ENCODE measurements at places on chromosomes 6 and 20.

- DNase-seq: no peak
Observed at GRCh38 chr6:34098045-34098936, 47.6 kb downstream of the GRM4 start.

DNA sequence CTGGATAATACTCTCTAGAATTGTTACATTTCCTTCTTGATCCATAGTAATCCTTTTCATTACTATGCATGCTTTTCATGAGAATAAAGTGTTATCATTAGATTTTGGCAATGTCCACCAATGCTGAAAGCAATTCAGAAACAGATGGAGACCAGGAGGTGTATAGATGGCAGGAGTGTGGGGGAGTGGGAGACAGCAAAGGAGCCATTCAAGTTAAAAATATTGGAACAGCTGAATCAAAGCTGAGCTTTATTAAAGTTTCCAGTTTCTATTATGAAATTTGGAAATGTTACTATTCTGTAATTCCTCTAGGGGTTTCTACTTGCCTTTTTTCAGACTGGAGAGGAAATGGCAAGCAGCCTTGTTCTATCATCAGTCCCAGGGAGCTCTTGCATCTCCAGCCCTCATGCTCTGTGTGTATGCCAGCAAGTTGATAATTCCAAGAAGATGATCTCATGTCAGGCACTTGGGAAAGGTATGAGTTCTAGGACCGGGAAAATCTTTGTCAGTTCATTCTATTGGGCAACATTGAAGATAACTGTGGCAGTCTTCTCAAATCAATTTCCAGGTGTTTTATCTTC is 228.0 kb downstream of the CD109 start:
- no peak for DNase-seq

- no peak for DNase-seq
Observed at GRCh38 chr20:13681248-13682125, 42.8 kb upstream of the TASP1 start.

DNA sequence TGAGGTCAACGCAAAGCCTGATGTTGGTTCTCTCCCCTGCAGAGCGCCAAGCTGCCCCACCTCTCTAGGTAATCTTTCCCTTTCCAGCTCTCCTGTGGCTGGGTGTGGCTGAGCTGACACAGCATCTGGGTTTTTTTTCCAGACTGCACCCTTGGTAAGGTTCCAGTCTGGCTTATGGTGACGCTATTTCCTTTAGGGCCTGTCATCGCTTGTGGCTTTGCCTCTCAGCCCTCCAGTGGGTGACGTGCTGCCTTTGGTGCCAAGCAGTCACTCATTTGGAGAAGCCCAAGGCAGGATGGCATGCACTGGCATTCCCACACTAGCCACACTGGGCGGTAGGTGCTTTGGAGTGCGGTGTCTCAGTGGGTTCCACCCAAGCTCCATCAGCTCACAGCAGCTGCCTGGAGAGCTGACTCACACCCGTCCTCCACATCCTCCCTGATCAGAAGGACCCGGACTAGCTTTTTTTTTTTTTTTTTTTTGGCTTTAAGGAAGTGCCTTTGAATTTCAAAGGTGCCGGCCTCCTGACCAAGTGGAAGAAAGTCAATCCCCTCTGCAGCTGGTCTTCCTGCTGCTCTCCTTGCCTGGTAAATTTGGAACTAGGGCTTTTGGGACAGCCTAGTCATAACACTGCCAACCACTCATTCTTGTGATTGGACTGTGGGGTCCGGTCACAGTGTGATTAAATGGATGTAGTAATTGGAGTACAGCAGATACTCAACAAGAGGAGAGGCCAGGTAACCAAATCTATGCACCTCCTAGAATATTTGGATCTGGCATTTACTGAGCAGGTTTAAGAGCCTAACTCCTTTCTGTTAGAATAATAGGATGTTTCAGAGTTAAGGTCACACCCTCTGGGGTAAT is 153.6 kb downstream of the CD83 start:
- no peak for DNase-seq

DNA sequence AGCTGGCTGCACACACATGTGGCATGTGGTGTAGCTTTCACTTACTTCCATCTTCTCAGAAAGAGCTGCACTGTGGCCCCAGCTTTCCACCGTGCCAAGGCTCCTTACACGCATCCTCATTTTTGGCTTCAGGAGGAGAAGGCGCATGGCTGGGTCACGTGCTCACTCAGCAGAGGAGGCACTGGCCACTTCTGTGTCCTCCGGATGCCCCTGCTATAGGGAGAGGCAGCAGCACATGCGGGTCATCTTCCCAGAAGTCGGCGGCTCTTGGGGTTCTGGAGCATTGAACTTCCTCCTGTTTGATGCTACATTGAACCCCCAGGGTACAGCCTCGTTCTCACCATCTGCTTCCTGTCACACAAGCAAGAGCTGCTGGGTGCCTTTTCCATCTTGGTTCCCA is 111.3 kb downstream of the FAM120B start:
- no peak for DNase-seq

GRCh38 chr6:4760773-4761172 is 15.4 kb upstream of the CDYL start:
- DNase-seq: no peak

DNA sequence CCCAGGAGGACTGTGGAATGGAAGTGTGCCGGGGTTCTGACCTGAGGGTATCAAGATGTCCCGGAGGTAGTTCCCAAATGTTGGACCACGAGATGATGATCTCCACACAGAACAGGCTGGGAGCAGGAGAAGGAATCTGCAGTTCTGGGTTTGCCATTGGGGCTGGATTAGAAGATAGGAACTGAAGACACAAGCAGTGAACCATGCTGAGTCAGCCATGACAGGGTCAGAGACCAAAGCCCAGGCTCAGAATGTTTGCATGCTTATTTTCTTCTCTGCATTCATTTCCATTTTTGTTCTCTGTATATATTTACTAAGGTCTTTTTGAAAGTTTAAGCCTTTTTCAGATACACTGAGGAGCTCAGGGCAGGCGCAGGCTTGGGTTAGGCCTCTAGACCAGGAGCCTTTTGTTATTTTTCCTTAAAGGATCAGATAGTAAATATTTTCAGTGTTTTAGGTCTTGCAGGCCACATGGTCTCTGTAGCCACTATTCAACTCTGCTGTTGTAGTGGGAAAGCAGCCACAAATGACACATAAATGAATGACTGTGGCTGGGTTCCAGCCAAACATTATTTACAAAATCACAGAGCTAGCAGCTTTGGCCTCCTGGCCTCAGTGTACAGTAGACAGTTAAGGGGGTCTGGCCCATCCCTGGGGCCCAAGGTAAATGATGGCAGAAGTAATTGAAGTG is 28.5 kb downstream of the SLC35D3 start:
- DNase-seq: no peak

DNA sequence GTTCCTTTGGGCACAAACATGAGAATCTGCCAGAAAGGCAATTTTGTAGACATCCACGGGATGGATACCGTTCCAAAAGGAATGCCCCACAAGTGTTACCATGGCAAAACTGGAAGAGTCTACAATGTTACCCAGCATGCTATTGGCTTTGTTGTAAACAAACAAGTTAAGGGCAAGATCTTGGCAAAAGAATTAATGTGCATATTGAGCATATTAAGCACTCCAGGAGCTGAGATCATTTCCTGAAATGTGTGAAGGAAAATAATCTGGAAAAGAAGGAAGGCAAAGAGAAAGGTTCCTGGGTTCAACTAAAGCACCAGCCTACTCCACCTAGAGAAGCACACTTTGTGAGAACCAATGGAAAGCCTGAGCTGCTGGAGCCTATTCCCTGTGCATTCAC is 103.9 kb upstream of the ARG1 start:
- DNase-seq: no peak

DNA sequence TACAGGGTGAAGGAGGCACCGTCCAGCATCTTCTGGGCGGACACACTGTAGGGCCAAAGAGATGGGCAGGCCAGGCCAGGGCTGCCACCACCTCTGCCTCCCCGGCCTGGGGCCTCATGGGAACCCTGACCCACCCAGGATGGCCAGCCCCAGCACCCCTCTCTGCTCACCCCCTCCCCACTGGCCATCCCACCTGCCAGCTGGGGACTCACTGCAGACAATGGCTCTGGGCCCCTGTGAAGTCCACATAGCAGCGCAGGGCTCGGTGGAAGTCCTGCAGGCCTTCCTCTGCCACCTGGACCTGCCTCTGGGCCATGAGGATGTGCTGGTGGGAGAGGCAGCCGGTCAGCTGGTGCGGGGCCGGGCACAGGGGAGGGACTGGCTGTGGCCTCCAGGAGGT is 3.6 kb upstream of the C20orf144 start:
- no peak for DNase-seq

- no peak for DNase-seq
Observed at GRCh38 chr6:68040312-68040778, 594.7 kb upstream of the ADGRB3 start.

DNA sequence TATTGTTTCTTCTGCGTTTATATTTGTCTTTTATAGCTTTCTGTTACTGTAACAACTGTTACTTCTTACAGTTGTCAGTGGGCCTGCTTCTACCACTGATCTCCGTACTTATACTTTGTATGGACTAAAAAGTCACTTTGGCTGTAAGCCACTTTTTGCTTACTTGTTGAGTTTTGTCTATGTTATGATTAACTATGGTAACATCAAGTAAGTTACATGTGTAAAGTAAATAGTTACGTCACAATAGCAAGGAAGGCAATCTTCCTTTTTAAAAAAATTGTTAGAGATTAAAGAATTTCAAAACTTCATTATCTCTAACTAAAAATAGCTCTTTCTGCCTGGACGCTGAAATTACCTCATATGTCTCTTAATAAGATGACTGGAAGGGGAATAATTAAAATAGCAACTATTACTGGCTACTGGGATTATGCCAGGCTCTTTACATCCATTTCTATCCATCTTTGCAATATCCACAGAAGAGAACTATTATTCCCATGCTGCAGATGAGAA is 10.9 kb downstream of the TFB1M start:
- no peak for DNase-seq

DNA sequence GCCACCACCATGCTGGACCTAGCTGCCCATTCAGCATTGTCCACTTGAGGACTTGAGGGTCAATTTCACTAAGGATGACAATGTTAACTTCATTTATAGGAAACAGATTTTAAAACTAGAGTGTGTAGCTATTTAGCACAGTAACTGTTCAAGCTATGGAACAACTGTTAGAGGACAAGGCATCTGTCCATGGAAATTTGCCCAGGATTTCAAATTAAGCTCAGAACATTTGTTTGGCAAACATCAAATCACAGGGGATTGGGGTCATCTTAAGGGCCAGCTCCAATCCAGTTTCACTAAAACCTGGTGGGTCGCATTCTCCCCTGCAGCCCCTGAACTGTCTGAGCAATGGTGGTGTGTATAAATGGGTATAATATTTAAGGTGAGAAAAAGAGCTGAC is 35.1 kb downstream of the PM20D2 start:
- no peak for DNase-seq

GRCh38 chr20:59438201-59438600 is 137.8 kb downstream of the EDN3 start:
- DNase-seq: no peak
